IPS-NIHi11 (cell line): ENCODE measurements at places on chromosomes 2 and 18.
A peak's percentile ranks its signal among the peaks of the same experiment; 100 is the strongest.

DNA sequence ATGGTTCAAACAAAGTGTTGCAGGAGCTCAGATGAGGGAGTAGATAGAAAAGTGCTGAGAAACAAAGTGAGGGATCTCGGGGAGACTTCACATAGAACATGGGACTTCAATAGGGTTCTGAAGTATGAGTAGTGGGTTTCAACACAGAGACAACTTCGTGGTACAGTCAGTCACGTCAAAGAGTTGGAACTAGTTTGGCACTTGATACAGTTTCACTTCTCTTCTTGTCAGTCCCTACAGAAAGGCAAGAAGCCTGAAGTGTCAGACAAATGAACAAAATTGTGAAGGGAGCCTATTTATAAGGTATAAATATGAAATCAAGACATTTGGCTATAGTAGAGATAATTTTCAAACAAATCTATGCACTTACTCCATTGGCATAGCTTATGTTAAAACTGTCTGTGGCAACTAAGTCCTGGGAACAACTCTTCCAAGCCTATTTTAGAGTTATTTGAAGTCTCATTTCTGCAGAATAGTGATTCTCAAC is 338.0 kb downstream of the TDRD15 start:
- no peak for DNase-seq

DNA sequence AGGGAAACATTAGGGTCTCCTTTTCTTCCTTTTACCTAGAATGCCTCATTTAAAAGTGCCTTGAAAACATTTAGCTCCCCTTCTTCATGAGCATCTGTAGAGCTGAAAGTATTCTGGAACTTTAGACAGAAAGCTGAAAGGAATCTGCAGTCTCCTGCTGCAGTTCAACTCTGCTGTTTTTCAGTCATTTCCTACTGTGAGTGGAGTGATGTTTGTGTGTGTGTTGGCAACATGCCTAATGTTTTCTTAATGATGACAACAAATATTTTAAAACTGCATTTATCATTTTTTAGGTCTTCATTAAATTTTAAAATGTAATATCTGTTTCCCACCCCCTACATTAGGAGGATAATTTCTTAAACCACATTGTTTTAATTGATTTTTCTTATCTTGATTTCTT is 66.6 kb downstream of the TWSG1 start:
- DNase-seq: no peak

DNA sequence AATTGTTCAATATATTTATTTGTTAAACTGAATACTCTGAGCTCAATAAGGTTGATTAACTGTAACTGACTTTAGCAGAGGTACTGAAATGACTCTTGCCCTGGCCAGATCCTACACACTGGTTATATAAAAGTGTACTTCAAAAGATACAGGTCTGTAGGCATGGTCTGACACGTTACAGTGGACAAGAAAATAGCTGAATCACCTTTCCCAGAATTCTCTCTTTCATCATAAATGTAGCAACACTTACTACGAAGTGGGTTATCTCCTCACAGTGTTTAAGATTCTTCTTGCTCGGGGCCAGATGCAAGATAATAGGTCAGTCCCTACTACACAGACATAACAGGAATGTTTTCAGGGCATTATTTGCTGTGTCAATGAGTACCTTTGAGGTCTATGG is 107.0 kb upstream of the ZC3H15 start:
- no peak for DNase-seq

GRCh38 chr2:101698014-101698843 is 722 bp downstream of the MAP4K4 start:
- DNase-seq: peak; percentile 57
